ENCODE measurements at places on chromosomes 3 and 15. TPM values are rescaled to one million over a fixed set of nuclear protein-coding genes. Genes with fewer than 3 reads are reported as not detected.

DNA sequence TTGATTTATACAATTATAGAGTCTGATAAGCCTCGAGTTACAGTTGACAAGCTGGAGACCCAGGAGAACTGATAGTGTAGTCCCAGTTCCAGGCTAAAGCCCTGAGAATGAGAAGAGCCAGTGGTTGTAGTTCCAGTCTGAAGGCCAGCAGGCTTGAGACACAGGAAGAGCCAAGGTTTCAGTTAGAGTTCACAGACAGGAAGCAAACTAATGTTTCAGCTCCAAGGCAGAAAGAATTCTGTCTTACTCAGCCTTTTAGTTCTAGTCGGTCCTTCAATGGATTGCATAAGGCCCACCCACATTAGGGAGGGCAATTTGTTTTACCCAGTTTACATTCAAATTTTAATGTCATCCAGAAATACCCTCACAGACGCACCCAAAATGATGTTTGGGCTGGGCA, 102.7 kb downstream of the CDIN1 start:
- no peaks in the 10 kb centered on the region for H3K4me1 ChIP-seq
- peaks cover under 1% of the 10 kb centered on the region for H3K36me3 ChIP-seq
- no peaks in the 10 kb centered on the region for H3K27me3 ChIP-seq
- no peak for DNase-seq
- H3K27ac ChIP-seq = no peak overlapping the region
- H3K4me3 ChIP-seq = no peak overlapping the region

GRCh38 chr15:60137711-60138396, 133.7 kb downstream of the FOXB1 start:
- H3K27me3 ChIP-seq = no peaks in the 10 kb centered on the region
- no peak overlapping the region for H3K4me3 ChIP-seq
- DNase-seq = no peak
- 0 out of 2 replicates have a peak overlapping the region, but pooled peaks have one; percentile 8 for H3K27ac ChIP-seq

DNA sequence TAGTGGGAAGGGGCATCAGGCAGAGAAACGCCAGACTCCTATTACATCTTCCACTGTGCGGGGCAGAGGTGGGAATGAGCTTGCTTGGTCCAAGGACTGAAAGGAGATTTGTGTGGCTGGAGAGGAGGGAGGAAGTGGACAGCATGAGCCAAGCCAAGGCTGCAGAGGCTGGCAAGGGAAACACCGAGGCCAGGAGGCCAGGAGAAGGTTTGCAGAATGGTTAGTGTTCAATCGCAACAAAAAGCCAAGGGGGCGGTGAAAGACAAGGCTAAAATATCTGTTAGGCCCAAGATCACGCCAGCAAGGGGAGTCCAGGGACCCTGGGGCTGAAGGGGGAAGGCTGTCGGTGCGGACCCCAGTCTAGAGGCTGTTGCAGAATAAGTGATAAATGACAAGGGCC, 75.8 kb downstream of the CPN2 start:
- H3K27ac ChIP-seq = no peak overlapping the region
- no peak for DNase-seq
- no peaks in the 10 kb centered on the region for H3K36me3 ChIP-seq
- peaks cover 14% of the 10 kb centered on the region for H3K4me1 ChIP-seq
- H3K27me3 ChIP-seq = no peaks in the 10 kb centered on the region

The ATP13A4 gene
- total RNA-seq = not detected

The TNNC1 gene
- total RNA-seq = 6.5 TPM

The STARD9 gene
- total RNA-seq = 4.7 TPM
